ENCODE measurements at places on chromosomes 13 and 19.

DNA sequence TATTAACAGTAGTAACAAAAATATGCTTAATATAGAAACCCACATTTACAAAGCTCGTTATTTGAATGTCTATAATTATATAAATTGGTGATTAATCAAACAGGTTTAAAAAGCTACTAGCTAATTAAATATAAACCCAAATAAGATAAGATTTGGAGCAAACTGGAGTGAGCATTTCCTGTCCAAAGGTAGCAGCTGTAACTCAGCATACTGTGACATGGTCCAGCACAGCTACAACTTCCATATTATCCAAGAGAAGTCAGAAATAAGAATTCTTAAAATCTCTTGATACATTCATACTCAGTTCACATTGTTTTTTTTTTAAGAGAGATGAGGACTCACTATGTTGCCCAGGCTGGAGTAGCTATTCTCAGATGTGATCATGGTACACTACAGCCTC is 8.5 kb downstream of the MTRF1 start:
- DNase-seq, result no peak

GRCh38 chr13:107845911-107846310 is 369.4 kb downstream of the LIG4 start:
- DNase-seq, result no peak

DNA sequence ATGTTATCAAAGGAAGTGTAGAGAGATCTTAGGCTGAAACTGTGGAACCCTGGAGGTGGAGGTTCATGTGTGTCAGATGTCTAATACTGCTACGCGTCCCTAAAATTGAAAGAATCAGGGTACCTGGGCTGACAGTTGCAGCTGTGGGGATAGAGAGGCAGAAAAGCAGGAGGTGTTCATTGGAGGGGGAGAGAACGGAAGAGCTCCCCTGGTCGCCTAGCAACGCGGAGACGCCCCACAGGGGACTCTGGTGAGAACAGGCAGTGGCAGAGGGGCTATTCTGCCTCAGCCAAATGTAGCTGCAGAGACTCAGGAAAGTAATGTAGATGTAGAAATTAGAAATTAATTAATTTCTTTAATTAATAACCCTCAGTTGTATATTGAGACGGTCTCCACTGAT is 10.1 kb upstream of the ZNF835 start:
- no peak for DNase-seq

DNA sequence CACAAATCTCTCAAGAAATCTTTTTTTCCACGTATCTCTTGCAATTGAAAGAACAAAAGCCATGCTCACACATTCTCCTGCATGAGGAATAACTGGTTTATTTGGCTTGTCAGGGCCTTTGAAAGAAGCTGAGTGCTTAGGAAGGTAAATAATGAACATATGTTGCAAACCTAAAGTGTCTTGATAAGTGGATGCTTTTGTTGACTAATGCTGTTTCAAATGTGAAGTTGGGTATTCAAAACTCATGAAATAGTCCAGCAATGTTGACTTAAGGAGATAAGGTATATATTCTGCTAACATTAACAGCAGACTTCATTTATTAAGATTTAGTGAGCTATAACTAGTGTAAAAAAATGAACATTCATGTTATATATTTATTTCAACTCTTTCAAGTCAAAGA is 1792.7 kb upstream of the MIR17HG start:
- no peak for DNase-seq

- no peak for DNase-seq
Observed at GRCh38 chr19:17243830-17244617, 1.7 kb downstream of the NR2F6 start.

DNA sequence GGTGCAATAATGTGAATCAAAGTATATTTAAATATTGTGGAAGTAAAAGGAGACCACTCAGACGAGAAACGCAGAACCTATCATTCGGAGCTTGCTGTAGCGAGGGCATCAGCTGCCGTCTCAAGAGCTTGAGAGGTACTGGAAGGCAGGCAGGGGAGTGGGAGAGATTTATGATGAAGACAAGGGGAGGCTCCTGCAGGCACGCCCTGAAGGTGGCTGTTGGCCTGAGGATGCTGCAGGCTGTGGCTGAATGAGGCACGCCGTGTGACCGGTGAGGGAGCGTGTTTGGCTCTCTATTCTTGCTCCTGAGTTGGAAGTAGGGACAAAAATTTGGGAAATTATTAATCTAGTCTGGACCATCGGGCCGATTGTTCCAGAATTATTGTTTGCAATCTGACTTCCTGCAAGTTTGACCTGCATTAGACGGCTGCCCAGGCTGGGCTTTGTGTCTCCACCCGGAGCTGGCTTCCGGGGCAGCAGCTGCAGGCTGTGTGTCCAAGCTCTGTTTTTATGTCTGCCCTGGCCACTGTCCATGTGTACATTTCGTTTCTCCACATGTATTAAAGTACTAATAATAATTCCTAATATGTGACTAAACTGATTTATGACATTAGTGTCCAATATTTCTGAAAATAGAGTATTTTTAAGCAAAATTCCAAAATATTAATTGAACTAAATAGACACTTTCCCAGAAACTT is 91.1 kb upstream of the ANKRD10 start:
- no peak for DNase-seq

- no peak for DNase-seq
Observed at GRCh38 chr13:114309806-114310410, 4.4 kb upstream of the CHAMP1 start.

DNA sequence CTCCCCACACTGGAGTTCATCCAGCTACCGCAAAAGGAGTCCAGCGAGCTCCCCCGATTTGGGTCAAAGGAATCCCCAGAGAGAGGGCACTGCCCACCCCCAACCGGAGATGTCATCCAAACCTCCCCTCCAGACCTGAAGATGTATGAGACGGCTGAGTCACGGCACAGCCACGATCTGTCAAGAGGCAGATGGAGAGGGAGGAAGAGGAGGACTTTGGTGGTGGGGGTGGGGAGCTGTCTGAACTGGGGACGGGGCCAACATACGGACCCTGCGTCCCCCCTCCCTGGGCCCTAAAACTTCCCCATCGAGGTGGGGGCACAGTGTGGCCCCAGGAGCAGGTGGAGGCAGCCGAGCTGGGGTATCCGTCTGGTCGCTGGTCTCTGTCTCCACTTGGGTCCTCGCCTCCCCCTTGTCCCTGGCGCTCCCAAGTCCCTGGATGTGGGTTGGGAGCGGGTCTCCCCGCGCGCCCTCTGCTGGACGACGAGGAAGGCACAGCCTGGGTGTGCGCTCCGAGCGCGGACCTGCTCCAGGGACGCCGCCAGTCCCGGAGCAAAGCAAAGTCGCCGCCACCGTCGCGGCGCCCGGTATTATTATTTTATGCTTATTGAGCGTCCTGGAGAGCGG is 3.8 kb downstream of the PDE4A start:
- no peak for DNase-seq

DNA sequence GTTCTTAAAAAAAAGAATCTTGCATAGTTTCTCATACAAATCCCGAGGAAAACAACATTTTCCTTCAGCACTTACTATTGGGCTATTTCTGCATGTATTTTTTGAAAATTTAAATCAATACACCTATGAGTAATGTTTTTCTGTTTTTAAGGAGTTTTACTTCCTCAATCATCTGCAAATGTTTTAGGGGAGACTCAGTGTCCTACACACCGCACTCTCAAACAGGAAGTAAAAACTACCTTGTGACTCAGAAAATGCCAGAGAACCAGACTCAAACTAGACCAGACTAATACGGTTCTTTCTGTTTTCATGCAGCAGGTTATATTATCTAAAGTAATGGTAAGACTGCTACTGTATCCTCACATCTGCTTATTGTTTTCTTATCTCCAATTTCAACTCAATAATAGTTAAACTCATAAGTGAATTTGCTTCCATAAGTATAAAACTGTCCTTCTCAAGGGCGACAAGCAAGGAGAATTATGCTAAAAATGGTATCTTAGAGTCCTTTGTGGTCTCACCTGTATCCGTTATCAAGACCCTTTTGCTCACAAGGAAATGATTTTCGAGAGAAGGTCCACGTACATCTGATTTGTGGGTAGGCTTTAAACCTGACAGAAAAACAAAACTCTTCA is 52.5 kb downstream of the FLT3 start:
- DNase-seq, result peak; percentile 3

DNA sequence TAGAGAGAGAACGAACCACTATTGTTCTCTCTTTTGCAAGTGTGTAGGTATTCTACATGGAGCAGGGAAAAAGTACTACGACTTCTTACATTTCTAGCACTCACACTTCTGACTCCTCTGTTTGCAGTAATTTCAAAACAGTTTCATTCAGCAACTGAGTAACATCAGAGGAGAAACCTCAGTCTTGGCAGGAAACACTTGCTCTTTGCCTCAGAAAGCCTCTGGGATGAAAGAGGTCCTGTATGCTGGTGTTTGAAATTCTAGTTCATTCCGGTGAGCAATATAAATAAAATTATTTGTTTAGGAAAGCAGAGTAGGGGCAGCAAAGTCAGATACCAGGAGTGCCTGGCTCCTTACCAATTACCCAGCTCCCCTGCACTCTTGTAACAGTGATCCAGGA is 595.5 kb downstream of the TBC1D4 start:
- no peak for DNase-seq

- no peak for DNase-seq
Observed at GRCh38 chr19:2487842-2488241, 11.9 kb downstream of the GADD45B start.

DNA sequence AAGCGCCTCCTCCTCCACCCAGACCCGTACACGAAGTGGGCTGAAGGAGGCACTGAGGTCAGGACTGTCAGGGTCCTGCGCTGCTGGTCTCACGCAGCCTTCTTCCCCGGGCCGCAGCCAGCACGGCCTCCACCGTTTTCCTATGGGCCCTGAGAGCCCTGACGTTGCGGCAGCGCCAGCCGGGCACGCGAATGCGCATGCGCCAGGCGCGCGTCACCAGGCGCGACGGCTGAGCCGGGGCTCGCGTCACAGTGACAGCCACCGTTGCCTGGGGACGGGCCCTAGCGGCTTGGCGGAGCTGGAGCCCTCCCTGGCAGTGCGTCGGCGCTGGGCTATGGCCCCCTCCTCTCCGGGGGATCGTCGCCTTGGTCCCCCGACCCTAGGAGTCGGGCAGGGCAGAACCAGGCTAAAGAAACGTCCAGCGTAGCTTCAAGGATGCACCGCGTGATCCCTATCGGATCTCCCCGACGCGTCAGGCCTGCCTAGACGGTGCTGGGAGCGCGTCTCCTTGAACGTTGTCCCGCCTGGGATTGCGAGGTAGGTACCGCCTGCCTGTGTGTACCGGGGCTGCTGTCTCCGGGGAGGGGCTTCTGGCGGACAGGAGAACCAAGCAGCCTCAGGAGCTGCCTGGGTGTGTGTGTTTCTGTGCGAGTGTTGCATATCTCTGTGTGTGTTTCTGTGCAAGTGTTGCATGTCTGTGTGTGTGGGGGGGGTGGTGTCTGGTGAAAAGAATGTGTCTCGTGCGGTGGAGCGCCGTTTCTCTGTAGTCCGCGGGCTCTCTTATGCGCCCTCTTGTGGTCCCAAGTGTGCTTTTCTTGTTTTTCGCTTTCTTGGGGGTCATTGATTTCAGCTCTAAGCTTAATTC is 43.2 kb downstream of the ZNF571 start:
- no peak for DNase-seq

DNA sequence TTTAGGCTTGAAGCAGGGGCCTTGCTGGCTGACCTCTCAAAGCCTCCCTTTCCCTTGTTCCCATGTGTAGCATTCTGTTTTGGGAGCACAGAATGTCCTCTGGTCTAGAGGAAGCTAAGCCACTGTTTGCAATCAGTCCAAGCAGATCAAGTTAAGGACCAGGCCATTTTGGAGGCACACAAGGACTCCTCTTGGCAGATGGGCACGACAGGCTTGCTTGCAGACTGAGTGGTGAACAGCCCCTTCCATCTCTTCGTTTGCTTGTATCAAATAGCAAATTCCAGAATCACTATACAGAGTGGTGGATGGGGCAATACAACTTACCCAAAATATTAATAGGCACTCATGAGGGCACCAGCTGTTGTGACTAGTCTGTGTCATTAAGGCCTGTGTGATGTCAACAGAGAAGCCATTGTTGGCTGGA is 215.5 kb upstream of the SERP2 start:
- no peak for DNase-seq

DNA sequence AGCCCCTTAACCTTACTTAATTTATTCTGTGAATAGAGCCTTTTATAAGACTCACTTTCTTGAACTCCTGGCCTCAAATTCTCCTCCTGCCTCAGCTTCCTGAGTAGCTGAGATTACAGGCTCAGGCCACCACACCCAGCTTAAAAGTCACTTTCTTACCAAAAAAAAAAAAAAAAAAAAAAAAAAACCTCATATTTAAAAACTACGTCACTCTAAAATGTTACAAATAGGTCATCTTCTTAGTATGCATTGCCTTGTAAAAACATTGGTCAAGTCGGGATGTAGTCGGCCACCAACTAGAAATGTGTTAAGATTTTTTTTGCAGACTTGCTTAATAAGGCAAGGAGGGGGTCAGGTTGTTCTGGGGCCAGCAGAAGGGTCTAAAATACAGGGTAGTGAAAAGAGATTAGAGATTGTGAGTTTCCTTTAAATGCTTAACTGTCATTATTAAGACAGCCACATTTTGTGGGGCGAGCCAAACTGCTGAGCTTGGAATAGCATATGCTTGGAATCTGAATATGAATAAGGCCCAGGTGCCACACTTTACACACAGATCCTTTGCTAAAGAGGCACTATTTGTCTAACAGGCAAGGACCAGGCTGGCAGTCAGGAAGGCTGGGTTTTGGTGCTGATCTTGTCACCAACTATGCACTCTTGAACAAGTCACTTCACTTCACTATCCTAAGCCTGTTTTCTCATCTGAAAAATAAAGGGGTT is 16.5 kb upstream of the IL17D start:
- DNase-seq, result no peak

DNA sequence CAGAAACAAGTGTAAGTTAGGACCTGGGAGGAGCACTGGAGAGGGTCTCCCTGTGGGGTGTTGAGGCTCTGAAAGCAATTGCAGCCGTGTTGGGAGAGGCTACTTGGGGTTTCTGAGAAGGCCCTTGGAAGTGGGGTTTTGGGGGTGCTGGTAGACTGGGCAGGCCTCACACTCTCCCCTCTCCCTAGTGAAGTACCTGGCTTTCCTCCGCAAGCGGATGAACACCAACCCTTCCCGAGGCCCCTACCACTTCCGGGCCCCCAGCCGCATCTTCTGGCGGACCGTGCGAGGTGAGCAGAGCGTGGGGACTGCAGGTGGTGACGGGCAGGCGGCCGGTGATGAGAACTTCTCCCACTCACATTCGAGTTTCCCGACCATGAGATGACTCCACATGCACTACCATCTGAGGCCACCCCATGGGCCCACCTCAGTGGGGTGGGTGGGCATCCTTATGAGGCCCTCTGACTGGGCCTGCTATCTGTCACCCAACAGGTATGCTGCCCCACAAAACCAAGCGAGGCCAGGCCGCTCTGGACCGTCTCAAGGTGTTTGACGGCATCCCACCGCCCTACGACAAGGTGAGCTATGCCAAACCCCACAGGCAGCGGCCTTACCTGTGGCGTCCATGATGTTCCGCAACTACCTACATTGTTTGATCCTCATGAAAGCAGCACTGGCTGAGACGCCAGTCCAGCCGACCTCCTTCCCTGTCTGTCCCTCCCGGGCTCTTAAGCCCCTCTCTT is 3.0 kb downstream of the RPL13A start:
- DNase-seq, result no peak

- peak; percentile 66 for DNase-seq
Observed at GRCh38 chr19:7831452-7831851, 1.4 kb downstream of the EVI5L start.

- peak; percentile 96 for DNase-seq
Observed at GRCh38 chr19:18364826-18365528, 21.0 kb upstream of the GDF15 start.

GRCh38 chr19:46841458-46842083 is 9.1 kb downstream of the AP2S1 start:
- DNase-seq, result no peak

GRCh38 chr13:47798194-47798593 is 202.9 kb downstream of the SUCLA2 start:
- no peak for DNase-seq

Data from HCT116 (cell line).